ENCODE measurements at places on chromosomes 3 and 15.

- peak; percentile 21 for DNase-seq
These were observed 52.6 kb upstream of the ZNF385D start for GRCh38 chr3:21803604-21804003.

DNA sequence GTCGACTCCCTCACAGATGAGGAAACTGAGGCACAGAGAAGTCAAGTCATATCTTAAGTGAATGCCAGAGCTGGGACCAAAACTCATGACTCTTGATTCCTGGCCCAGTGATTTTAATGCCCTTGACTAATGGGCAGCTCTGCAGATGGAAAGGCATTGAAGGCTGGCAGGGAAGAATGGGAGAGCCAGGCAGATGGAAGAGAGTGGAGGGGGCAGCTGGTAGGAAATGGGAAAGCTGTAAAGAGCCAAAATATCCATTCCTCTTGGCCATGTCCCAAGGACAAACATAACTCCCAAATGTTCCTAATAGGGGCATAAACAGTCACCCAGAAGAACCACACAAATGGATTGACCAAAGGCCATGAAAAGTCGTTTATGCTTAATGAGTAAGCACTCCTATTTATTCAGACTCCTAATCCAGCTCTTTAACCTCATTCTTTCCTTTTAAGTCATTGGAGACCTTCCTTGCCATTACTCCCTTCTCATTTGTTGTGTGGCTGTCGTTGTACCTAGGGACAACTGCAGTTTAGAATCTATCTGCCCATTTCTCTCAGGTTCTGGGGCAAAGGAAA, 330.5 kb upstream of the ROPN1 start:
- DNase-seq = no peak

- DNase-seq = peak; percentile 85
These were observed 34.9 kb downstream of the ABHD2 start for GRCh38 chr15:89123181-89123525.

DNA sequence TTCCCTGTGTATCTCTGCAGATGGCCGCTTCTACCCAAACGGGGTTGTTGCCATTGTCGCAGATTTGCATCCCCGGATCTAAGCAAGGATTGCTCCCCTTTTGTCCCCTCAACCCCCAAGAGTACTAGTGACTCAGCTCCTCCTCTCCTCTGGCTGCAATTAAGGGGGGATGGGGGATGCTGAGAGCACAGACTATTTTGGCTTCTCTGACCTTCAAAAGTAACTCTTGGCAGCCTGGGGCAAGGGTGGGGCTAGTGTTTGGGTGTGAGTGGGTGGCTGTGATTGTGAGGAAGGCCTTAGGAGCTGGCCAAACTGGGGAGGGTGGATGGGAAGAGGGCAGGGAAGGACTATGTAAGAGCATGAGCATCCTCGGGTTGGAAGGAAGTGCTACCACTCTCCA, 1.2 kb upstream of the MAP1A start:
- DNase-seq = peak; percentile 78

DNA sequence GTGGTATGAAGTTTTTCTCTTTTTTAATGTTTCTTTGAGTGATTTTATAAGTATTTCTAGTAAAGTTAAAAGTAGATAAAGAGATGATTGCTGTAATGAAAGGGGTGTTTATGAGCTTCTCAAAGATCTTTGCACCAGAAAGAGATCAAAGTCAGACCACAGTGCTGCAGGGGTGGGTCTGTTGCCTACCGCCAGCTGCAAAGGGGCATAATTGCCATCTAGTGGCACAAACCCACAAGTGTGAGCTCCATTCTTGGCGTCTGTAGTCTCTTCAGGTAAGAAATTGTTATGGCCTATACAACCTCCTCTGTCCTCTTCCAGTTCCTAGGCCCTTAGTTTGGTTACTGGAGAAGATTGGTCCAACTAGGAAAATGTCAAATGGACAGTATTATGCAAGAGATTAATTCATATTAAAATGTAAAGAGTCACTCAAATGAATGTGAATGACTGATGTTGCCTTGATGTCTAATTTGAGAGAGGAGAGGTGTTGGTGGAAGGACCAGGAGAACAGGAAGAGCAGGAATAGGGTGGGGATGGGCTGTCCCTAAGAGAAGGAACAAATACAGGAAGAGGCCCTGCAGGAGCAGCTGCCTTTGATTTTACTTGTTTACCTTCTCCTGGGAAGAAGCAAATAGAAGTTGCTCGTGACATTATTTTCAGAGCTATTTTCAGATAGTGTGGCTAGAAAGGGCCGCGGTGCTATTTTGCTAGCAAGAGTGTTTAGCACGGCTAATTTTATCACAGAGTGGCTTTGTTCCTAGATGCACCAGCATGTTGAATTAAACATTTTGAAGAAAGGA, 53.0 kb upstream of the GSK3B start:
- DNase-seq = no peak

GRCh38 chr3:157078131-157078810, 81.7 kb downstream of the CCNL1 start:
- DNase-seq = peak; percentile 73

DNA sequence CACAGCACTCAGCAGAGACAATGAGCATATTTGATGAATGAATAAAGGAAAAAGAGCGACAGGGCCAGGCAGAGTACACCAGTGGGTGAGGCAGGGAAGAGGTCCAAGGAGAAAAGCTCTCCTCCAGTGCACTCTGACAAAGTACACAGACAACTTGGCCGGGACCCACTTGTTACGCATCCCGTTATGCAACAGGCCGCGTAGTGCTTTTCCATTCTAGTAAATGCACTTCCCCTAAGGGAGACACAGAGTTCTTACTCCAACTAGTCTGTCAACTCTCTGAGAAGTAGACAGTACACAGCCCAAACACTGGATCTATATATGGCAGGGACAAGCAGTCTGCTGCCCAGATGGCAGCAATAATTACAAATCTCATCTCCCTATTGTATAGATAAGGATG, 18.5 kb downstream of the LARP6 start:
- DNase-seq = peak; percentile 84

DNA sequence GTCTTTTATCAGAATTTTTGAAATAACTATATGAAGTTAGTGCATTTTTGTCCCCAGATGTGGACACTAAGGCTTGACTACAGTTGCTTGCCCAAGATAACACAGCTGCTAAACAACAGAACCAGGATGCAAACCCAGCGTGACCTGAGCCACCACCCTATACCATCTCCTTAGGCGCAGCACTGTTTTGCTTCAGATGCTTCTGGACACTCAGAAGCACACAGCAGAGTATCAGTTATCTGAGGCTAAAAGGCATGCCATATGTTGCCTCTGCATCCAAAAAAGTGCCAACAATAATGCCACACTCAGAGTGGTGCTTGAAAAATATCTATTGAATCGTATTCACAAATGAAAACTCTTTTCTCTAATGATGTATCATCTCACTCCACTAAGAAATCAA, 24.5 kb downstream of the KCNMB2 start:
- DNase-seq = no peak

GRCh38 chr3:117893001-117893400, 1141.6 kb downstream of the IGSF11 start:
- no peak for DNase-seq

GRCh38 chr3:39279745-39280517, at the start of gene CX3CR1:
TSS of gene CX3CR1 (minus strand) at chr3:39280036. CDS start at chr3:39266509, 13,527 bp downstream.
- DNase-seq = no peak
